ENCODE measurements at places on chromosomes 2 and 18. TPM values are rescaled to one million over a fixed set of nuclear protein-coding genes. Genes with fewer than 3 reads are reported as not detected.

Gene ACVR2A
- polyA plus RNA-seq: 3.5 TPM

DNA sequence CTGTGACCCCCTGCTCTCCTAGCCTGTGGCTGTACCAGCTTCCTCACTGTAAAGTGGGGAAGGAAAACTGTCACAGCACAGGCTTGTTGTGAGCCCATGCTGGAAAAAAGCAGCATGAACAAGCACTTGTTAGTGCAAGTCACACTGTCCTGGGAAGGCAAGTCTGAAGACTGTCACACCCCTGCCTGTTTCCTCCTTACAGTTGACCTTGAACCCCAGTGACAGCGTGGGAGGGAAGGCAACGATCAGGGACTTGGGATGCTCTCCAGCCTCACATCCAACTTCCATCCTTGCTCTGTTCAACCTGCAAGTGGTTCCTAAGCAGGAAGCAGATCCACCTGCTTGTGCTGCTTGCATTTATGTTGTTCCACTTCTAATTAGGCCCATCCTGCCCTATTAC is 311.3 kb upstream of the KLHL29 start:
- no peak for DNase-seq

Gene MAP3K19
- polyA plus RNA-seq: not detected

DNA sequence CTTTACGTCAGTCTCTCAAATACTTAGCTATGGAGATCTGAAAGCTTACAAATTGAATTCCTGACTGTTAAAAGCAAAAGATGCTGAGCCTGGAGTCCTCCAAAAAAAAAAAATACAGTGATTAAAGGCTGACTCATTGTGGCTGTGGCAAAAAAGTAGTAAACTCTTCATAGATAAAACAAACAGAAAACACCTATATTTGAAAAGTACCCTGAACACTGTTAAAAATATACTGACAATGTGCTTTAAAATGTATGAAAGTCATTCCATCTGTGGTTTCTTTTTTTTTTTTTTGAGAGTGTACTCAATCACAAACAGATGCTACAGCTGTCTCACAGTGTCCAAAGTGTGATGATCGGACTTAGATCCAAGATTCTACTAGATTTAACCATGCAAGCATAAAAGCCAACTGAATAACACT is 267.6 kb upstream of the CYP26B1 start:
- DNase-seq: no peak

Gene FAM237A
- polyA plus RNA-seq: not detected

Gene SLC9A2
- 0.20 TPM for polyA plus RNA-seq

GRCh38 chr18:27109451-27109850 is 75.7 kb downstream of the CHST9 start:
- DNase-seq: peak; percentile 94

Gene SLC23A3
- polyA plus RNA-seq: not detected

Gene PLCL1
- 5.7 TPM for polyA plus RNA-seq

- no peak for DNase-seq
These were observed 590.8 kb upstream of the ID2 start for GRCh38 chr2:8090748-8091700.

GRCh38 chr2:63571291-63571690 is 17.0 kb downstream of the WDPCP start:
- no peak for DNase-seq

DNA sequence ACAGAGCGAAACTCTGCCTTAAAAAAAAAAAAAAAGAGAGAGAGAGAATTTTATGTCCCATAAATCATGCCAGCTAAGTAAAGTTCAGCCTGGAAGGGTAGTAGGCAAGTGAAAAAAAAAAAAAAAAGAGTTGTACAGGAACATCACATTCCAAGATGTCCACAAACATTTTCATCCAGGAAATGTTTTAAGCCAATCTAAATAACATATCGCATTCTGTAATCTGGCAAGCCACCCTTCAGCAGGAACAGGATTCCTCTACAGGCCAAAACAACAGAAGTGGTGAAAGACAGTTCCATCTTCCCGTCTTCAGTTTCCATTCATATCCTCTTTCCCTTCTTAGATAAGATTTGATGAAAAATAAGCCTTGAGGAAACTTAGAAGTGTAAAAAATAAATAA is 1108.1 kb upstream of the DDX18 start:
- DNase-seq: peak; percentile 89
